CD8-positive, alpha-beta T cell (primary cell): ENCODE measurements at places on chromosomes 1 and 21. TPM values are rescaled to one million over a fixed set of nuclear protein-coding genes. Genes with fewer than 3 reads are reported as not detected.

DNA sequence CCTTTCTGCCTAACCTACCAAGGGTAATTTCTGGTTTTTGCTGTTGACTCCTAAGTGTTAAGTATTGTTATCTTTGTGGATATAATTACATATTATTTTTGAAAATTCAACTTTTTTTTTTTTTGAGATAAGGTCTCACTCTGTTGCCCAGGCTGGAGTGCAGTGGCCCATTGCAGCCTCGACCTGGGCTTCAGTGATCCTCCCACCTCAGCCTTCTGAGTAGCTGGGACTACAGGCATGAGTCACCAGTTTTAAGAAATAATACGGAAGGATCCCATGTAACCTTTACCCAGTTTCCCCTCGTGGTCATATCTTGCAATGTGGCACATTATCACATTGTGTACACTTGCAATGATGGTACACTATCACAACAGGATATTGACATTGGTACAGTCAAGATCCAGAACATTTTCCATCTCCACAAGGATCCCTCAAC lies 3.1 kb downstream of the CHD1L start:
- DNase-seq = no peak

GRCh38 chr1:55212349-55213150 lies 2.6 kb downstream of the USP24 start:
- DNase-seq = peak; percentile 52

Gene IRF6
- total RNA-seq = 2.5 TPM

Gene SYT14
- not detected for total RNA-seq
